ENCODE measurements at places on chromosomes 6 and 20.

DNA sequence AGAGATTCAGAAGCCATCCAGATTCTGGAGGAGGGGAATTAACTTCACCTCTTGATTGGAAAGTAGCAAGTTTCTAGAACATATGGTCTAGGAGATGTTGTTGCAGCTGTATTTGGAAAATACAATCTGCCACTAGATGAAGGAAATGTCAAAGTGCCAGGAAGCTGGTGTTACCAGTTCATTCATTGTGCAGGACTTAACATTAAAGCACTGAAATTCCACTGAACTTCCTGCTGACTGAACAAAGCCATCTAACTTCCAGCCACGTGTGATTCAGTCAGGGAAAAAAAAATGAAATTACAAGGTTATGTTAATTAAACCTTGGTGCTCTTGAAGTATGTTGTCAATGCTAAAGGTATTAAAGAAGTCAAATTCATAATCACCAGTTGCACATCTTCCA, 321.5 kb upstream of the SASH1 start:
- H3K4me1 ChIP-seq: no peaks in the 10 kb centered on the region
- no peak for DNase-seq
- no peak overlapping the region for H3K4me3 ChIP-seq
- no peaks in the 10 kb centered on the region for H3K27me3 ChIP-seq

DNA sequence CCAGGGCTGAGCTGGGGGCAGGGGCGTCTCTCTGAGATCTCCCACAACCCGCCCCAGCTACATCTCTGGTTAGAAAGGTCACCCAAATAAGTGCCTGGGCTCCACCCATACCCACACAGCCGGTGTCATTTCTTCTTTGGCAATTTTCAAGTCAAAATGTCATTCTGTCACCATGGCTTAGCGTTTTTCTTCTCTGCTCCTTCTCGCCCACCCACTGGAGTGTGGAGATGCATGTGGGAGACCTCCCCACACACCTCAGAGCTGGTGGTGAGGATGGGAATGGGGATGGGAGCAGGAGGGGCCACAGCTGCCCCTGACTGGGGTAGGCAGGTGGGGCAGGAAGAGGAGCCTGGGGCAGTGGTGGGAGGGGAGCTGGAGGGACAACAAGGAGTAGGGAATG, 63.1 kb downstream of the CPNE5 start:
- no peaks in the 10 kb centered on the region for H3K27me3 ChIP-seq
- no peaks in the 10 kb centered on the region for H3K4me1 ChIP-seq
- H3K4me3 ChIP-seq: no peak overlapping the region
- DNase-seq: no peak

GRCh38 chr6:103854059-103854458, 1005.7 kb downstream of the HACE1 start:
- H3K4me3 ChIP-seq: no peak overlapping the region
- no peak for DNase-seq
- no peaks in the 10 kb centered on the region for H3K4me1 ChIP-seq
- no peaks in the 10 kb centered on the region for H3K36me3 ChIP-seq
- no peaks in the 10 kb centered on the region for H3K27me3 ChIP-seq

DNA sequence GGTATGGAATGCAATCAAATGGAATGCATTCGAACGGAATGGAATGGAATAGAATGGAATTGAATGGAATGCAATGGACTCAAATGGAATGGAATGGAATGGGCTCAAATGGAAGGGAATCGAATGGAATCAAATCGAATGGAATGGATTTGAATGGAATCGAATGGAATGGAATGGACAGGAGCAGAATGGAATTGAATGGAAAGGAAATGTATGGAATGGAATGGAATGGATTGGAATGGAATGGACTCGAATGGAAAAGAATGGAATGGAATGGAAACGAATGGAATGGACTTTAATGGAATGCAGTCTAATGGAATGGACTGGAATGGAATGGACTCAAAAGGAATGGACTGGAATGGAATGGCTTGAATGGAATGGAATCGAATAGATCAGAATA, 18.3 kb upstream of the DEFB115 start:
- no peaks in the 10 kb centered on the region for H3K4me1 ChIP-seq
- no peaks in the 10 kb centered on the region for H3K36me3 ChIP-seq
- no peak overlapping the region for H3K4me3 ChIP-seq

GRCh38 chr6:14447240-14447639, 329.7 kb downstream of the CD83 start:
- no peak overlapping the region for H3K27ac ChIP-seq
- H3K36me3 ChIP-seq: no peaks in the 10 kb centered on the region
- no peak for DNase-seq
- H3K4me3 ChIP-seq: no peak overlapping the region

DNA sequence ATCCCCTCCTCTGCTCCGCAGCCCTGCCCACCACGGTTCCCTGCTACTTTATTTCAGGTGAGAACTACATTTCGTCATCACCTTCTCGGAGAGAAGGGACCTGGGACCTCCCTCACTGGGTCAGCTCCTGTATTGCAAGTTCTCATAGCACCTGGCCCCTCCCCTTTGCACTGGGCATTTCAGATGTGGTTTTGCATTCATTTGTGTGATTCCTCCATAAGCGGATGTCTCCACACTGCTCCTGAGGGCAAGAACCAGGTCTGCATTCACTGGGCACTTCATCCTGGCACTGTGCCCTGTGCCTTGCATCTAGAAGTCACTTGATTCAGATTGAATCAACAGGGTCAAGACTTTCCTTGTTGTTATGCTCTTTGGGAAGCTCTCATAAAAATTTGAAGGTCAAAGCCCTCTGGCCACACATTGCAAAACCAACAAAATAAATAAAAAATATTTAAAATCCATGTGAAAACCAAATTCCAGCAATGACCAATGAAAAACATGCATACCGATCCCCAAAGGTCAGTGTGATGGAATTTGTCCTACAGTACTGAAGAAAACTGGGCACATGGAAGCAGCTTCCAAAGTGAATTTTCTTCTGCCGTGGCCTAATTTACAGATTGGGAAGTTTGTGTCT, 89.1 kb upstream of the F13A1 start:
- no peaks in the 10 kb centered on the region for H3K27me3 ChIP-seq
- H3K36me3 ChIP-seq: no peaks in the 10 kb centered on the region
- H3K4me1 ChIP-seq: no peaks in the 10 kb centered on the region
- DNase-seq: no peak

GRCh38 chr6:133769463-133769862, 119.5 kb upstream of the TCF21 start:
- H3K4me3 ChIP-seq: no peak overlapping the region
- H3K27me3 ChIP-seq: no peaks in the 10 kb centered on the region
- no peaks in the 10 kb centered on the region for H3K36me3 ChIP-seq
- DNase-seq: no peak
- no peaks in the 10 kb centered on the region for H3K4me1 ChIP-seq

DNA sequence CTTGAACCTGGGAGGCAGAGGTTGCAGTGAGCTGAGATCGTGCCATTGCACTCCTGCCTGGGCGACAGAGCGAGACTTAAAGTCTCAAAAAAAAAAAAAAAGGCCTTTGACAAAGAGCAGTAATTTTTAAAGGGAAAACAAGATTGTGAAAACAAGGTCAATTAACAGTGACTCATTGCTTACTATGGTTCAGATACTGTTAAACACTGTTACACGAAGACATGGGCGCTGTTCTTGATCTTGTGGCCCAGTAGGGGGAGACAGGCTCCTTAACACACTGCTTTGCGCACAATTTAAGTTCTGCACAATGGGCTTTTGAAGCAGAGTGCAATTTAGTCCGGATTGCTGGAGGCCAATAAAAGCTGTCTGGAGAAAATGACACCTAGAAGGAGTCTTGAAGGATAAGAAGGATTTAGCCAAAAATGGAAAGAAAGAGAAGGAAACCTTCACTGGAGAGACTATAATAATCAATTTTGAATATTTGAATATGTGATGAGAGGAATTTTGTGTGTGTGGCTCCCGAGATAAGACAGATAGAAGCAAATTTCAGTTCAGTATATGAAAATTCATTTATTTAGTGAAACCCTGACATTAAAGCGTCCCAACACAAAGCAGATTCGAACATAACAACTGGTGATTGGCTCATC, 6.0 kb upstream of the LATS1 start:
- no peaks in the 10 kb centered on the region for H3K27me3 ChIP-seq
- no peak overlapping the region for H3K27ac ChIP-seq
- no peak overlapping the region for H3K4me3 ChIP-seq

DNA sequence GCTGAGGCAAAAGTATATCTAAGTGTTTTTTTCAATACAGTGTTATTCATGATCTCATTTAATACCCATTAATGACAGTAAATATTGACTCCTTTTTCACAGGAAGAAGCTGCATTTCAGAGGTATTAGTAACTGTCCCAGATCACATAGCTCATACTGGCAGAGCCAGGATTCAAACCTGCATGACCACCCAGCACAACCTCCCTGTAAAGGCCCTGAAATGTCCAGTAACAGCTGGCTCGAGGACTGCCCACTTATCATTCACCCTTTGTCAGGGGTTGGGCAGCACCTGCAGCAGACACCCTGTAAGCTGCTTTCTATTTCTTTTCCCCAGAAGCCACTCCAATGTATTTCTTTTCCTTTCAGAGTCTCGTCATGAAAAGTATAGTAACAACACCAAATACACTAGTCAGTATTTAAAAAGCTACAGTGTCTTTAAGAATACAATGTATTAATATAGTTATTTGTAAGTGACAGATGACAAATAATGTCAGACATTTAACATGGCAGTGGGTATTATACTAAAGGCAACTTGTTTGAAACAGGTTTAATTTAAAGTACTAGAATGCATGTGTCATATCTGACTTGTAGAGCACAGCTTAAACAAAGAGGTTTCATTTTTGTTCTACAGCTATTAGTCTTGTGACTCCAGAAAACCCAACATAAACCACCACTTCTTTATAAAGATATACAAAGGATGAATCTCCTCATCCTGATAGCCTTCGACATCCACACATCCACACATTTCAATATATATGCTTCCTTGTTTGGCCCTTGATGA, 841.6 kb upstream of the GJE1 start:
- no peaks in the 10 kb centered on the region for H3K4me1 ChIP-seq
- H3K27me3 ChIP-seq: no peaks in the 10 kb centered on the region
- H3K27ac ChIP-seq: no peak overlapping the region
- no peak for DNase-seq
- H3K36me3 ChIP-seq: no peaks in the 10 kb centered on the region
- H3K4me3 ChIP-seq: no peak overlapping the region

DNA sequence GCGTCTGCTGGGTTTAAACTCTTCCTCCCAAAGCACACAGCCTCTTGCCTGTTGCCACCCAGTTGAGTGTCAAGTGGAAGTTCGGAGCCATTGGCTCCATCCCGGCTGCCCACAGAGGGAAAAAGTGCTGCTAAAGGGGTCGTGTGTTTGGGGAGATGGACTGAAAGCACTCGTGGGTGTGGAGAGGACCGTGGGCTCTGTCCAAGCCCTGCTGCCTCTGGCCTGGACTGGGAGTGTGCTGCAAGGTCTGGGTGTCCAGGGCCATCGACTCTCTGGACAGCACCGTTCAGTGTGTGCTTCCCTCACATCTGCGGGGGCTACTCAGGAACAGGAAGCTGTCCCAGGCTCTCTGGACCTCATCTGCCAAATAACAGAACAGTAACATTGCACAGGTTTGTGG, 269.3 kb downstream of the DLL1 start:
- peaks cover 2% of the 10 kb centered on the region for H3K4me1 ChIP-seq
- H3K4me3 ChIP-seq: no peak overlapping the region
- H3K27me3 ChIP-seq: no peaks in the 10 kb centered on the region

DNA sequence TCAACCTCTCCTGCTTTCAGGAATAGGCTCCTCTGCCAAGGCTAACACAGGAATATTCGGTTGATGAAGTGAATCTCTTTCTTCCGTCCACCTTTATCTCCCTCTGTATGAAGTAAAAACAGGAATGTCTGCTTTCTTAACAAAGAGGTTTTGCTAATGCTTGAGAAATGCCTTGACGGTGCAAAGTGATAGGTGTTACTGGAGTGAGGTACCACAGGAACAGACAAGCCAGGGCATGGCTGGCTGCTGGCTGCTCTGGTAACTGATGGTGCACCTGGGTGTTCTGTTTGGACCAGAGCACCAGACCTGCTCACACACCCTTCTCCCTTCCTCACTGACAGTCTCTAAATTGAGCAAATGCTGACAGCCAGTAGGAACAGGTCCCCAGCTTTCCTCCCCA, 174.0 kb upstream of the FBXL4 start:
- peaks cover 2% of the 10 kb centered on the region for H3K27me3 ChIP-seq
- no peaks in the 10 kb centered on the region for H3K4me1 ChIP-seq
- H3K36me3 ChIP-seq: no peaks in the 10 kb centered on the region
- no peak overlapping the region for H3K4me3 ChIP-seq

DNA sequence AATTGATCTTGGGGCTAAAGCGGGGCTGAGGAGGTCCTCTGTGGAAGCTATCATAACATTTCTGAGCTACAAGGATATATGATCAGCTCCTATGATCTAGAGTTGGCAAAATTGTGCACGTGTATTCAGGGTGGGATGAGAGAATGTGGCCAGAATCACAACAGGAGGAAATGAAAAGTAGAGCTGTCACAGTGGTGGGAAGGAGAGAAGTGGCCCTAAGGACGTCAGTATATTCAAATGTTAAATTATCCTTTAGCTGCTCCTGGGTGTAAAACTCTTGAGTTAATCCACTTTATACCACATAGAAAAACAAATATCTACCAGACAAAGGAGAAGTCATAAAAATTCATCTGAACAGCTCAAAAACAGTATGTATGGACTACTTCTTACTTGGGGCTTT, 14.8 kb upstream of the POPDC3 start:
- no peaks in the 10 kb centered on the region for H3K36me3 ChIP-seq
- H3K4me3 ChIP-seq: no peak overlapping the region
- no peak overlapping the region for H3K27ac ChIP-seq
- no peaks in the 10 kb centered on the region for H3K27me3 ChIP-seq

DNA sequence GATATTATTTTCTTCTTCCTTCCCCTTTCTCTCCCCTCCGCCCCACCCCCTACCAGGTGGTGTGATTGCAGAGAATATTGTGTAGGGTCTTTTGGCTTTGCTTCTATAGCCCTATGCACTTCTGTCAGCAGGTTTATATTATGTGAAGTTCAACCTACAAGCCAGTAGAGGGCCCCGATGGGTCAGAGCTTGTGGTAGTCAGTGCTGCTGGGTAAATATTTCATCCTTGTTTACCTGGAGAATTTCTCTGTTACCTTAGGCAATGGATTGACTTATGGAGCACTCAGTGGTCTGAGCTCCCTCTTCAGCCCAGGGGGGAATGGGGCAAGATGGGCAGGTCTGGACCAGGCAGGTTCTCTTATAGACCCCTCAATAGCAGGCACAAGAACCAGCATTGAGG, 720.9 kb downstream of the GRIK2 start:
- no peaks in the 10 kb centered on the region for H3K27me3 ChIP-seq
- DNase-seq: no peak
- no peak overlapping the region for H3K27ac ChIP-seq
- no peaks in the 10 kb centered on the region for H3K36me3 ChIP-seq

DNA sequence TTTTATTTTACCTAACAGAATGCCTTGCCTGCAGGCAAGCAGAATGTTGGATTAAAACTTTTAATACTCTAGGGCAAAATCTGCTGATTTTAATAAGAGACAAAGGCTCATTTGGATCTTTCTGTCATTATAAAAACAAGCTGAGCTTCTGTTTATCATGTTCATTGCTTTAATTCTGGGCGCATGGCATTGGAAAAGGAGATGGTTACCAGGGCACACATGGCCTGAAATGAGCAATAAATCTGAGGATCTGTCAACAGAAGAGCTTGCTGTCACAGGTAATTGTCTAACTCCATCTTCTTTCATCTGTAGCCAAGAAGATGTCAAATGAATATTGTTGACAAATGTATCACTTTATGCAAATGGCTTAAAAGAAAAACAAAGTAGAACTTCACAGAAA, 439.6 kb downstream of the DOK5 start:
- H3K27me3 ChIP-seq: no peaks in the 10 kb centered on the region
- H3K36me3 ChIP-seq: no peaks in the 10 kb centered on the region
- H3K4me1 ChIP-seq: no peaks in the 10 kb centered on the region
- no peak overlapping the region for H3K4me3 ChIP-seq
